ENCODE measurements at places on chromosomes 13 and 19.

DNA sequence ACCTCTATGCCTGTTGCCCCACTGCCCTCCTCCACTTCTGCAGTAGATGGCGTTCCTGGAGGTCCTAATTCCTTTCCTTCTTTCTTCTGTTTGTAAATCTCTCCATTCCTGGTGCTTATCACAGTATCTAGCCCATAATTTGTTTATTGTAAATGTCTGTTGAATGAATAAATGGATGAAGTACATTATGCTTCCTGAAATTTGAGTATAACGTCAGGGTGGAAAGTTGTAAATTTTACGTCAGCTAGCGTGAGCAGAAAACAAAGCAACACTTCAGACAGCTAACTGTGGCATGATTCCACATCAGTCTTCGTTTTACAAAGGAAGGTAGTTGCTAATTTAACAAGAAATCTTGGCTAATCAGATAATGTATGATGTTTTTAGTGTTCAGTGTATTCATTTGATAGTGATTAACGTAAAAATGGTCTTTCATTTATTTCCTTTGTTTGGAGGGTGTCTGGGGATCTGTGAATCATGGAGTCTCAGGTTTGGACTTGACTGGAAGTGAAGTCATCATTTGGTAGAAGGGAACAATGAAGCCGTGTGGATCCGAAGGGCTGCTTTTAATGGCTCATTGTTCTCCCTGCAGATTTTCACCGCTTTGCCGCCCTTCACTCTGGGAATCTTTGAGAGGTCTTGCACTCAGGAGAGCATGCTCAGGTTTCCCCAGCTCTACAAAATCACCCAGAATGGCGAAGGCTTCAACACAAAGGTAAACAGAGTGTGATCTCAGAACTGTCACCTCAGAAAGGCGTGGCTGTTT, 215.1 kb downstream of the SHISA2 start:
- no peak for DNase-seq

- no peak for DNase-seq
These were observed 3.5 kb downstream of the ELANE start for GRCh38 chr19:855566-856120.

- no peak for DNase-seq
These were observed 28.9 kb downstream of the KCTD15 start for GRCh38 chr19:33825556-33825955.

DNA sequence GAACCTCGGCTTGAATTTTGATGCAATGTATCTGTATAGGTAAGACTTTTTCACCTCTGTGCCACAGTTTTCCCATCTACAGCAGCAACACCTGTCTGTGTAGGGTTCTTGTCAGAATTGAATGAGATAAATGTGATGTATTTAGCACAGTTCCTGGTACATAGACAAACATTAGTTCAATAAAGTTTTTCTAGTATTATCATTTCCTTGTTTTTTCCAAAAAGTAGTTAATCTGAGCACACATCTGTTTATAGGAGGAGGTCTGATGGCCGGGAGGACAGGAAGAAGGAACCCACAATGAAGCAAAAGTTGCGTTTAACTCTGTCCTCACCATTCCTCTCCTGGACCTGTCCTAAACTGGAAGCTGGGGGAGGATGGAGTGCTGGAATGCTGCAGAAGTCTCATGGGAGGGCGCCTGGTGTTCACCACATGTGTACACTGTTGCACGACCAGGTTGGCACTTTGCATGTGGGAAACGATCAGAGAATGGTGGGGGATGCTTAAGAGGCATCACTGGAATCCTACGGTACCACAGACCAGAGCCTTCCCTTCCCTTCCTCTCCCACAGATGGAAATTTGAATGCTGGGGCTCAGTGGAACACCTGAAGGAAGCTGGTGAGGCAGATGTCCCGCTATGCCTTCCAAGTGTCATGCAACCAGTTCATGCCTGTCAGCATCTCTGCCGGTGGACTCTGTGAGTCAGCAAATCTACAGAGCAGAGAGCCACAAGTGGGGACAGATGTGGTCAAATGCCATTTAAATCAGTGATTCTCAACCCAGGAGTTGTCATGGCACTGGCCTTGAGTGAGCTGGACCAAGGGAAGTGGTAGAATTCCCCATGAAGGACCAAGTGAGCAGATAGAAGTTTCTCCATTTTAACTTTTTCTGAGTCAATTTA, 315.6 kb downstream of the DLEU7 start:
- DNase-seq = no peak

- DNase-seq = no peak
These were observed 17.4 kb upstream of the PDCD2L start for GRCh38 chr19:34386645-34387445.

- no peak for DNase-seq
These were observed 10.0 kb upstream of the VSTM2B start for GRCh38 chr19:29515706-29516357.

DNA sequence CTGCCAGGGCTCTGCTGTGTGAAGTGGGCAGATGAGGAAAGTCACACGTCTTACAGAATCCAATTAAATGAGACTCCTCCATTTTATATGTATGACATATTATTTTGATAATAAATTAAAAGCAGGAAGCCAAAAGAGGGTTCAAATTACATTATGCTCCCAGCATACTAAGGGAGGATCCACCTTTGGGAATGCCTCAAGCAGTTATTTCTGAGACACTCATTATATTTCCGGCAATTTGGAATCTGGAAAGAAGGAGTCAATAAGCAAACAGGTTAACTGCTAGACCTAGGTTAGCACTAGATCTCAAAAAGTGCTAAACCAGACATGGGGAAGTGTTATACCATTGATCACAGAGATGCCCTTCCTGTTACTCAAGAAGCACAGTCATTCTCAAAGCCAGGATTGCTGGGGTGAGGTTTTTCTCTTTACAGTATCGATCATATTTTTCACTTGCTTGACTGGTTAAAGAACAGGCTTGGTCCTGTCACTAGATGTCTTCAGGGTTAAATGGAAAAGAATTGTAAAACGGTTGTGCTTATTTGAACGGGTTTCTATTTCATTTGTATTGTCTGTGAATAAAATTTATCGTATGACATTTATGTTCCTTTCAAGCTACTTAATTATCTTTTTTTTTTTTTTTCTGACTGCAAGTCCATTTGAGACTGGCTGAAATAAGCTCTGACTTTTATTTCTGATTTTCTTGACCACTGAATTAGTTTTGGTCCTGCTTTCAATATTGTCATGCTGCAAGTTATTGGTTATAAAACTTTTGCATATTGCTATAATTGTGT, 523.2 kb downstream of the KLF12 start:
- peak; percentile 33 for DNase-seq

GRCh38 chr13:110442930-110443621, 118.4 kb downstream of the RAB20 start:
- no peak for DNase-seq
